Nucleus accumbens (tissue), 56 donors: ENCODE measurements at places on chromosomes 12 and 14.

- no peak for DNase-seq
Observed at GRCh38 chr14:55451950-55452349, 11.5 kb upstream of the TBPL2 start.

GRCh38 chr14:36619131-36619530 is 36.7 kb upstream of the NKX2-8 start:
- no peak for DNase-seq

- DNase-seq: no peak
Observed at GRCh38 chr14:63578300-63578699, 35.1 kb upstream of the PPP2R5E start.

DNA sequence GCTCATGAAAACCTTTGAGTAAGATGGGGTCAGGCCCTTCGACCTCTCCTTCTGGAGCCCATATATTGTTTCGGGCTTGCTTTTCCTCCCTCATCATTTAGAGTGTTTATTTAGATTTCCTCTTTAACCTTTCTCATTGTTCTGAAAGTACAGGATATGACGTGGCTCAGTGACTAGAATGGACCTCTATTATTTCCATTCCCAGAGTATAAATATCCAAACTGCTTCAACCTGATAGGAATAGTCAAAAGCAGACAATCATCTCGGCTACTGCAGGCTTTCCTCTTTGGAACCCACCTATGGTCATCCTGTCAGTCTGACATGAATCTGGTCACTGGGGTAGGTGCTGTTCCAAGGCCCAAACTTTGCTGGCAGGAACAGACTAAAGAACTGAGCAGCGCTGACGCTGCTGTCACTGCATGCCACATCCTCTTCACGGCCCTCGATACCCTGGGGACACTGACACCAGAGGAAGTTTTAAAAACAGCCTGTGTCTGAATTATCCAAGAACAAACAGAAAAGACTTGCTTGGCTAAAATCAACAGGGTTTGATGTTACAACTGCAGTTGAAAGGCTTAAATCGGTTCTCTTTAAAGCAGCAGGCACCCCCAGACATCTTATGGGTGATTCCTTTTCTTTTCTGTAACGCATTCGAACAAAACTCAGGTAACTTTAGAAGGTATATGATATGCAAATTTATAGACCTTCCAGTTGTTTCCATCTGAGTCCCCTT is 5.0 kb upstream of the DDX47 start:
- no peak for DNase-seq

GRCh38 chr14:100738704-100739131 is 12.0 kb downstream of the DLK1 start:
- DNase-seq: no peak

DNA sequence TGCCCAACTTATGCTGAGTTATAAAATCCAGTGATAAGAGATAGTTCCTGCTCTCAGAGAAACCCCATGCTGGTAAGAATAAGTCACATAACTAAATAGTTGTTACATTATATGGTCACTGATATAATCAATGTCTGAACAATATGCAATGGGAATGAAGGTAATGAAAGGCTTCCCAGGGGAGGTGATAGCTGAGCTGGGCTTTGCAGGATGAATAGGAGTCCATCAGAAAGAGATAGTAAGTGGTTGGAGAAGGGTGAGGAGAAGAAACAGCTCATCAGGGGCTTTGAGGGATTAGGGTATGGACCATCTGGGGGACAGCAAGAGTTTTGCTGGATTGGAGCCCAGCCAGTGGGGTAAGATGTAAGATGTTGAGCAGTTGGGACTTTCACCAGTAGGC is 266.7 kb upstream of the CRY1 start:
- DNase-seq: no peak

DNA sequence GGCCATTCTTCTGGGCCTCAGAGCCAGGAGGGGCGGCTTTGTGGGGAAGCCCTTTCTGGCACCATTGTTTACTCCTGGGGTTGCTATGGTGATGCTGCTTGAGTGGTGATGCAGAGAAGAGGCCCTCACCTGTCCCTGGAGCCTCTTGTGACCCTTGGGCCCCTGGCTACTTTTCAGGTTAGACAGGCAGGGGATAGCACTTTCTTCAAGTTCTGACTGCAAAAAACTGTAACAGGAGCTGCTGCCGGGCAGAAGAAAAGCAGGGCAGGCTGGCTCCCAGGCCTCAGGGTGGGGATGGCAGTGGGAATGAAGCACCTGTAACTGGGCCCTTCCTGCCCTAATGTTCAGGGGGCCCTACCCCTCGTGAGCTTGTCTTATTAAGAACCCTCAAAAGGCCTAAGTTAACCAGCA is at the start of gene TEX52:
TSS of gene TEX52 (minus strand) at position 19 of the 411 bp plus-strand sequence. CDS start at position 6, 13 bp downstream.
- no peak for DNase-seq

DNA sequence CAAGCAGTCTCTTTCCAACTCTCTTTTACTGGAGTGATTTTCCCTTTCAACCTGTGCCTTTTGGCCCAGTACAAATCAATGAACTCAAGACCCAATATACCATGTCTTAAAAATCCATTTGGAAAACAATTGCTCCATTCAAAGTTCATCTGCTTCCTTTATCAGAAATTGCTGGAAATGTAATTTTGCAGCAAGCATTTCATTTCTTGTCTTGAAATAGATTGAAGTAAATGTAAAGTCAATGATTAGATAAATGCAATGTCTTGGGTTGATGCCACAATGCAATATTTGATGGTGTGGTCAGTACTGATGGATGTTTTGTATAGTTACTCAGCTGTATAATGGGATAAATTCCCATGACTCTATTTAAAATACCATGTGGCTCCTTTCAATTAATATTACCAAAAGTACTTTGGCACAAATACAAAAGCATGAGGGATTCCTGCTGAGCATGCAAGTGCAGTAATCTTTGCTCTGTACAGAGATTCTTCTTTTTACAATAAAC is 707.7 kb upstream of the NOVA1 start:
- no peak for DNase-seq

GRCh38 chr14:77988096-77988870 is 181.9 kb upstream of the NRXN3 start:
- no peak for DNase-seq

DNA sequence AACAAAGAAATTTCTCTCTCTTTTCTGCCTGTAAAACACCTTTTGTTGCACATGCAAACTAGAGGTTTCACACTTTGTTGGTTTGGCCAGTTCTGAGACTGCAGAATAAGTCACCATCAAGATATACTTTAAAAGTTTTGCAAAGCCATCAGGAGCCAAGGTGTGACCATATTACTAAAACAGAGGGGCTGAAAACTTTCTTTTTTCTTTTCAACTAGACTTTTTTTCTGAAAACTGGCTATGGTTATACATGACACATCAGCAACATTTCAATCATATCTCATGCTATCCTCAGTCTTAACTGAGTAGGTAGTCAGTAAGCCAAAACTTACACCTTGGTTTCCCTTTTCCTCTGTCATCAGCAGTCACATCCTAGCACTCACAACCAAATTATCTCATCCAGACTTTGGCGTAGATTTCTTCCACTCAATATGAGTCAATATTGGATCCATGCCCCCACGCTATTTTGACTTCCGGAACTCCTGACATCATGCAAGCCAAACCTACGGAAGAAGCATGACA is 4.1 kb upstream of the IFNG start:
- no peak for DNase-seq

DNA sequence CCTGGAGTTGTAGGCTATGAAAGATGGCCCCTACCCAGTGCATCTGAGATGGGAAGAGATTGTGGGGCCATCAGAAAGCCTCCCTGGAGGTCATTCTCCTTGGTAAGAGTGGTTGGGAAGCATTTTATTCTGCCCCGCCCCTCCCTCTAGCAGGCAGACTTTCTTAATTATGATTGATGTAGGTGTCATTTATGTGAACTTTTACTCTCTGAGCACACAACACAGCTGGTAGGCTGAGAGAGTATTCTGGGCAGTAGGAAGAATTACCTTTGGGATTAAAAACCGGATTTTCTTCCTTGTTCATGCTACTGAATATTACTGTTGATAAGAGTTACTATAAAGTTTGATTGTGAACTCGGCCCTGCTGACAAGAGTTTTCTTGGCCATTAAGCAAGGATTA is 266.8 kb downstream of the TTC6 start:
- DNase-seq: no peak
